ENCODE measurements at places on chromosomes 5 and 9.

GRCh38 chr9:125272697-125273096 is 11.1 kb downstream of the GAPVD1 start:
- DNase-seq = no peak

GRCh38 chr9:2012347-2012746 is 2.8 kb upstream of the SMARCA2 start:
- no peak for DNase-seq

DNA sequence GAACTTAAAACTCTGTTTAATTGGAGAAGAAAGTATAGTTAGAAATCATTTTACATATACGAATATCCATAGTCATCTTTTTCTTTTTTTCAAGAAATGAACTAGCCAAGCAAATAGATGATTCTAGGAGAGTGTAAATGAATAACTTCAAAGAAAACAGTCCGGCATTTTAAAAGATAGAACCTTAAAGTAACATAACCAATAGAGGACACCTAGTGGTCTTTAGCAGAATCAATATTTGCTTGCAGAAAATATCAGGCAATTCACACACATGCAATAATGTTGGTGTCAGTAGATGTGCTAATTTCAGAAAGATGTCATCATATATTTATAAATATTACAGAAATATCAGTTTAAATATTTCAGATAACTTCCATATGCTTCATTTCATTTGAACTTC is 57.1 kb downstream of the HCN1 start:
- DNase-seq = no peak

GRCh38 chr9:26856413-26857032 is 36.1 kb downstream of the CAAP1 start:
- no peak for DNase-seq

GRCh38 chr5:124948062-124948753 is 201.8 kb upstream of the ZNF608 start:
- no peak for DNase-seq

- DNase-seq = no peak
Measured at GRCh38 chr5:103245761-103246160, 12.8 kb upstream of the MACIR start.

DNA sequence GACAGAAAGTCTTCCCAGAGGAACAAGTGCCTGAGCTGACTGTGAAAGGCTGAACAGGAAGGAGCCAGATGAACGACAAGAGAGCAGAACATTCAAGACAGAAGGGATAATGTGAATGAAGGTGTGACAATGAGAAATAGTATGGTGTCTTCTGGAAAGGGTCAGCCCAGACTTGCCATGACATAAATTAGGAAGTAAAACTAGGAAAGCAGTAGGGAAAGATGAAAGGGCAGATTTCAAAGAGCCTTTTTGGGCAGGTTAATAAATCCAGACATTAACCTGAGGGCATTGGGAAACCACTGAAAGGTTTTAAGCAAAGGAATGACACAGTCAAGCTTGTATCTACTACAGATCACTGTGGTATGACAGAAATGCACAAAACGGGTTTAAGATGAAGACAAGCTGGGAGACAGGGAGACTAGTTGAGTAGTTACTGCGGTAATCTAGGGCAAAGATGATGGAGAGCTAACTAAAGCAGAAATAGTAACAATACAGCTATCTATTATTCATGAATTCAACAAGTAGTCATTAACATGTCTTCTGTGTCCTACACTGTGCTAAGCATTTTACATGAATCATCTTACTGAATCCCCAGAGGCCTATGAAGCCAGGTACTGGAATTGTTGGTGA is 580.9 kb upstream of the WWC1 start:
- no peak for DNase-seq

DNA sequence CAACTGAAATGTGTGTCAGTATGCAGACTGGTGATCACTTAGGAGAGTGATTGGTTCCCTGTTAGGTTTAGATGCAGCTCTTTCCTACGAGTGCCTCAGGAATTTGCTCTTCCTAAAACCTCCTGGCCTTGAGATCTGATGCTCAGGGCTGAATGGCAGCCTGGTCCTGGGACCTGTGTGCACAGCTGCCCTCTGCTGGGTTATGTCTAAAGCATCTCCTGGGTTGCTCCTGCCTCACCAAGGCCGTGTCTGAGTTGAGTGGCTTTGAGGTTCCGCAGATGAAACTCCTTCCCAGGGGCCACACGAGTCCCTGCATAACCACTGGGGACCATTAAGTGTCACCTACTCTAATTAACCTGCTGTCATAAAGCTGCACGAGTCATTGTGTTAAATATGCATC is 59.5 kb downstream of the MVB12B start:
- no peak for DNase-seq

- DNase-seq = no peak
Measured at GRCh38 chr9:10562581-10563343, 50.0 kb downstream of the PTPRD start.

DNA sequence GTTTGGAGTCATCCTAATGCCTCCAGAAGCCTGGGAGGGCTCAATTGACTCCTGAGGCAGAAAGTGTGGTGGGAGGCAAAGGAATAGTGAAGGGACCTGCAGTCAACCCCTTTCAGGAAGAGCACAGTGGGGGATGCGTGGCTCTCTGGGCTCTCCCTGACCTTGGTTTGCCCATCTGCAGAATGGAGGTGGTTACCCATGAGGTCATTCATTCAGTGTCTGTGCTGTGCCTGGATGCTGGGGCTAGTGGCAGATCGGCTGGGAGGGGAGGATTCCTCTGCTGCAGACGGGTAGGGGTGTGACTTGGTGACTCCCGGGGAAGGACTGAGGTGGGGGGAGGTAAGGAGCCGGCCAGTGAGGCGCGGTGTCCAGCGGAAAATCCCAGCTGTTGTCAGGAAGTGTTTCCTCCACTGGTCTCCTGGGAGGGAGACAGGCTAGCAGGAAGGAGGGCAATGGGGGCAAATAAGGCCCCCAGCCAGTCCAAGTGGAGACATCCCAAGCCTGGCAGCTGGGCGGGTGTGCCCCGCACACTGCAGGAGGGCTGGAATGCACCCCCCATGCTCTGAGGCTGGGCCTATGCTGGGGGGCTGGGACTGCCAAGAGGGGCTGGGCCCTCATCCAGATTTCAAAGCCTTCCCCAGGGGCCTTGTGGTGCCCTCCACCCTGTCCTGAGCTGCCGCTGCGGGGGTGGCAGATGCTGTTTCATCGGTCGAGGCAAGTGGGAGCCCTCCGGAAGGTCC is 10.9 kb downstream of the CXXC5 start:
- no peak for DNase-seq

DNA sequence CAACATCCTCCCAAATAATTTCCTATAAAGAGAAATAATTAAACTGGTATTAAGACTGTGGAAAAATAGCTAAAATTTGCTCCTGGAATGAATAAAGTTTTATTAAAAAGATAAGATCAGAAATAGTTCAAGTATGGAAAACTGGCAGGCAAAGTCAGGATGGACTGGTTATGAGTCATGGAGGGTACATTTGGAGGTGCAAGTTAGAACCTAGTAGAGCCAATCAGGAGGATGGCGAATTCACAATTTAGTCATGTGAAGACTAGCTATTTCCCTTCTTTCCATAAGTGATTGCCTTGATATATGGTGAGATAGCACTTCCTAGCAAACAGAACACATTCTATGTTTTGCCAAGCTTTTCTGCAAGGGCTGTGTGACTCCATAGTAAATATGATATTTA is 1303.5 kb downstream of the EFNA5 start:
- no peak for DNase-seq

DNA sequence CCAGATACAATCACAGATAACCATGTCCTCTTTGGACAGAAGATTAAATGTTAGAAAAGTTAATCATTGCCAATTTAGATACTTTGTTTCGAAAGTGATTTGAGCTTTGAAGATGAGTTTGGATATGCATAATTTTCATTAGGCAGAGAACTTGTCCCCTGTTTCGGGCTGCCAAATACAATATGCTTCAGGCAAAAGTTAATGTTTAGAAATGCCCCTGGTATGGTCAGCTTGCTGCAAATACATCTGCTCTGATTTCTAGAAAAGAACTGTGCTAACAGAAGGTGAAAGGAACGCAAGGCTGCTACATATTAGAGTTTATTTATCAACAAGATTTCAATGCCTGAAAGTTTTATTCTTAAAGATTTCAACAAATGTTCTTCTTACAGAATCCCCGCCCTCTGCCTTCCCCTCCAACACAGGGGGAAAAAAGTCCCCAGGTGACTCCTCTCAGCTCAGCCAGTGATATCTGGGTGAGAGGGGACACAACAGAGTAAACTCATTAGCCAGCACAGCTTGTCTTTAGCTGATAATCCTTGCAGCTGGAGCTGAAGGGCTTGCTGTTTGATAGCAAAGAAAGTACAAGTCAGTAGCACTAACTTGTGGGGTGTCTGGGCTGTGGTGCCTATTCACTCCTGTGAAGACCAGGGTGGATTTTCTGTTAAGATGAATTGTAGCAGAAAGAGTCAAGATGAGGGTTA is 435.7 kb downstream of the DMAC1 start:
- no peak for DNase-seq

DNA sequence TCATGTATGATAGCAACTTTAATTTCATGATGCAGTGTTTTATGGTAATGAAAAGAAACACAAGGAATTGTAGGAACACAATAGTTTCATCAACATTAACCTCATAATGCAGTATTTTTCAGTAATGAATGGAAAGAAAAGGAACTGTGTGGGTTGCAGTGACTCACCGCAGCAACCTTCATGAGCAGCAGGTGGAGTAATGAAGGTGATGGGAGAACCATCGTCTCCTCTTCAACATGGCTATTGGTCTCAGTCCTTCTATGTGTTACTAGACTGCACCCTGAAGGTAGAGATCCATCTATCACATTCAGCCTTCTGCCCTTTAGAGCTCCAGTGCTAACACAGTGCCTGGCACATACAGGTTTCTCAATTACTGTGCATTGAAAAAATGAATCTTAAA is 58.0 kb downstream of the TMEM215 start:
- no peak for DNase-seq

- DNase-seq = no peak
Measured at GRCh38 chr5:177428574-177429217, 2.2 kb downstream of the GRK6 start.

- DNase-seq = no peak
Measured at GRCh38 chr5:96856371-96856770, 19.9 kb upstream of the ERAP2 start.

- DNase-seq = no peak
Measured at GRCh38 chr9:12859704-12860251, 85.0 kb downstream of the LURAP1L start.

DNA sequence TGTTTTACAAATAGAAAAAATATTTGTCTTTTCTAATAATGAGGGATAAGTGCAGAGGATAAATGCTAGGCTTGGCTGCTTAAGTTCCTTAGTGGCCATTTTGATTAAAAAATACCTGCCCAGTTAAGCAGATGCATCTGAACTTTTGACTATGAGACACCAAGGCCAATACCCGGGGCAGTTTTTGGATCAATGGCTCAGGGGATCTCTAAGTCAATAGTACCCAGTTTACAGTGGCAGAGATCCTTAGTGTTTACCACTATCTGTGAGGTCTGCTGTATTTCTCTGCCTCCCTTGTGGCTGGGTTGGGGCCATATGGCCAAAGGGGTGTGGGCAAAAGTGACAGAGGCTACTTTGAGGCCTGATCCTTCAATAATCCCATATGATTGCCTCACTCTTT is 184.5 kb upstream of the MAST4 start:
- DNase-seq = no peak

DNA sequence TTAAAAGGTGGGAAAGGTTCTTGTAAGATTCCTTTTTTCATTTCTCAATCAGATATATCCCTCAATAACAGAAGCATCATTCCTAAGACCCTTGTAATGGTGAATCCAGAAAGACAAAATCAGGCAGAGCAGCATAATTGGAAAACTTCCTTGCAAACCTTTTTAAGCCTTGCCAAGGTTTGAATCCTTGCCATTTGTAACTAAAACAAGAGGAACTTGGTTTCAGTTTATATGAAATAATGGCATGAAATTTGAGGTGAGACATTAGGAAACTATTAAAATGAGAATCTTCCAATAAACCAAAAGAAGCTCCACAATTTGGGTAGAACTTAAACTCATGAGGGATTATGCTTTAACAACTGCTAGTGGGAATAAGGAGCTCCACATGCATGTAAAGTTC is 384.7 kb upstream of the SMC2 start:
- no peak for DNase-seq

- DNase-seq = no peak
Measured at GRCh38 chr9:121354762-121355161, 15.3 kb downstream of the STOM start.

GRCh38 chr9:76116913-76117312 is 226.4 kb downstream of the PCSK5 start:
- no peak for DNase-seq

- no peak for DNase-seq
Measured at GRCh38 chr9:69873401-69873950, 52.9 kb downstream of the CFAP95 start.

DNA sequence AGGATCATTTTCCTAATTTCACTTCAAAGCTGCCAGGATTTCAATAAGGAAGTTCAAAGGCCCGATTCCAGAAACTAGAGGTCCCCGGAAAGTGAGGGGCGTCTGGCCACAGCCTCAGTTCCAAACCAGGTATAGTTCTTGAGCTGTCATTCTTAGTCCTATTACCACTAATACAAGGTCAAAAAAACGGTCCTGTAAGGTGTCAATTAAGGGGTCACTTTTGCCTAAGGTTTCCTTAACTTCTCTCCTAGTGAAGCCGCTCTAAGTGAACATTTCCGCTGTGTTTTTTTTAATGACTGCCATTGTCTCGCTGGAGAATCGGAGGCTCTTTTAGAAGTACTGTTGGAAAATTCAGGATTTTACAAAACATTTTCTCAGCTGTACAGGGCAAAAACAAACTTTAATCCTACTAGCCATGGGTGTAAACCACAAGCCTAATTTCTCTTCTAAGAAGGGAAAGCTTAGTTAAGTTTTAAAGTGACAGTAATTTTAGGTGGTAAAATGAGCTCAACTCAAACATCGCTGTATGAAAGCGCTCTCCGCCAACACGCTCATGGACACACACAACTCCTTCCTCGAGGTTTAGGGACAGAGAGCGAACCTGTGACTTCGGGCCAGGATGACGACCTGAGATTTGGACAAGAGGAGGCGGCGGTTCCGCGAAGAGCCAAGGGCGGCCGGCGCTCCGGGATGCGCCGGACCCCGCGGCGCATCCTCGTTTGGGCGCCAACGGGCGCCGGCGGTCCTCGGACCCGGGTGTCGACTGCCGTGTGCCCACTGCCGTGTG is 76.7 kb upstream of the IFNE start:
- DNase-seq = no peak

DNA sequence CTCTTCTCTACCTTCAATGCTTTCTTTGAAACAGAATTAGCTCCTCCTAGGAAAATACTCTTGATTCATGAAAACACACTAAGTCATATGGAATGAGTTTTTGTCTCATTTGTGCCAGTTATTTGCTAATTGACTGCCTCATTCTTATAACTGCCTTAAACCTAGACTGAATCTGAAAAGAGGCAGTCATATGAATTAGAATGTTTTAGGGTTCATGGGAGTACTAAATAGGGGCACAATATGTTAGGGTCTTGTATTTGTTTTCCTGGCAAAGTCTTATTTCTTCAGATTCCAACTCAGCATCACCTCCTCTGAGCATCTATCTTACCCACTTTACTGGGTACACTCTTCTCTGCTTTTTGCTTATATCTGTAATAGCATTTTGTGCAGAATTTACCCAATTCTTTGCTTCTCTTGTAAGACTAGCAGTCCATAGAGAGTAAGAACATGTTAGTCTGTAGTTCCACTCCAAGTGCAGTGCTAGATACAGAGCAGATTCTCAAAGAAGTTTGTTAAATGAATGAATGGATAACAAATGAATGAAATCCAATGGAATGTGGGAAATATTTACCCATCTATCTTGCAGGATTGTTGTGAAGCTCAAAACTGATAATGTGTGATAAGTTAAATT is 43.9 kb upstream of the ALDH1A1 start:
- no peak for DNase-seq
